ENCODE measurements at places on chromosomes 16 and 17.
A peak's percentile ranks its signal among the peaks of the same experiment; 100 is the strongest.

DNA sequence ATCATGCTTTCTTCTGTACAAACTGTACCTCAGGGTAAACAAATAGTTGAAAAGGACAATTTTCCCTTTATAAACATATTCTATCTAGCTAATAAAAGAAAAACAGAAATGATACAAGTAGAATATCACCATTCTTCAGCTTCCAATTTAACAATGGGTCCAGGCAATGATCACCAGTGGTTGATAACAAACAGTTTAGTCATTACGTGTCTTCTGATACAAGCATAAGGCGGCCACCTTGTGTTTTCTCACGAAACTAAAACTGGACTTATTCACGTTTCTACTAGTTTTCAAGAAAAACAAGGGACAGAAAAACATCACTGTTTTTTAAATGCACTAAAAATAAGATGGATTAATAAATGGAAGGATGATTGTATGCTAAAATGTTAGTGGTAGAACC lies 58.3 kb downstream of the STH start:
- DNase-seq, result no peak

DNA sequence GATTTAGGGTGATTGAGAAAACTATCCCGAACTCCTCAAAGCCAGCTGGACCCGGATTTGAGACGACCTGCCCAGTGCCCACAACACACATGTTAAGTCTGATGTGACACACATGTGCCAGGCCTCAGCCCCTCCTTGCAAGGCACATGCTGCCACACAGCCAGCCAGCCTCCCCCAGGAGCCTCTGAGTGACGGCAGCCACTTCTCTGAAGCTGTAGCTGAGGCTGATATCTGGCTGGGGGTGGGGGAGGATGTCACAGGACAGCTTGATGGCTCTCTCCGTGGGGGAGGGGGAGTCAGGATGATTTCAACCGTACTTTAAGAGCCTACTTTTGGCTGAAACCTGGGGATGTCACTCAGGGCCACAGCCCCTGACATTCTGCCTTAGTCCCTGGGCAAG lies 40.9 kb downstream of the SRCIN1 start:
- DNase-seq, result no peak

GRCh38 chr17:80101011-80101945 lies at the start of gene GAA:
Gene GAA, plus strand, starts transcription at chr17:80101581. Its CDS starts 3,006 bp downstream, at chr17:80104587.
- peak; percentile 98 for DNase-seq

GRCh38 chr17:7511108-7511507 lies 26.9 kb downstream of the POLR2A start:
- no peak for DNase-seq

DNA sequence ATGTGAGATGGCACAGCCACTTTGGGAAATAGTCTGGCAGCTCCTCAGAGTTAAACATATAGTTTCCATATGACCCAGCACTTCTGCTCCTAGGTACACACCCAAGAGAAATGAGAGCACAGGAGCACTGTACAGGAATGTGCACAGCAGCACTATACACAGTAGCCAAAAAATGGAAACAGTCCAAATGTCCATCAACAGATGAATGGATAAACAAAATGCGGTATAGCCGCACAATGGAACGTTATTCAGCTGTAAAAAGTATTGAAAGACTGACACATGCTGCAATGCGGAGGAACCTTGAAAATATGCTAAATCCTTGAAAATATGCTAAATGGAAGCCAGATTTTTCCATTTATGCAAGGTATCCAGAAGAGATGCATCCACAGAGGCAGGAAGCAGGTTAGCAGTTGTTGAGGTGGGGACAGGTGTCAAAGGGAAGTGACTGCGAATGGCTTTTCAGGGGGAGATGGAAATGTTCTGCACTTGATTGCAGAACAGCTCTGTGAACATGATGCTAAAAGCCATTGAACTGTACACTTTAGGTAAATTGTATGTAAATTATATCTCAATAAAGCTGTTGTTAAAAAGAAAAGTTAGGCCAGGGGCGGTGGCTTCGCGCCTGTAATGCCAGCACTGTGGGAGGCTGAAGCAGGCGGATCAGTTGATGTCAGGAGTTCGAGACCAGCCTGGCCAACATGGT lies 80.7 kb downstream of the MPRIP start:
- no peak for DNase-seq

All from suppressor macrophage treated with lipopolysaccharide for 1 hour (primary cell).